ENCODE measurements at places on chromosomes 5 and 9.

GRCh38 chr9:117412841-117413240, 2.0 kb downstream of the ASTN2 start:
- no peak for DNase-seq

DNA sequence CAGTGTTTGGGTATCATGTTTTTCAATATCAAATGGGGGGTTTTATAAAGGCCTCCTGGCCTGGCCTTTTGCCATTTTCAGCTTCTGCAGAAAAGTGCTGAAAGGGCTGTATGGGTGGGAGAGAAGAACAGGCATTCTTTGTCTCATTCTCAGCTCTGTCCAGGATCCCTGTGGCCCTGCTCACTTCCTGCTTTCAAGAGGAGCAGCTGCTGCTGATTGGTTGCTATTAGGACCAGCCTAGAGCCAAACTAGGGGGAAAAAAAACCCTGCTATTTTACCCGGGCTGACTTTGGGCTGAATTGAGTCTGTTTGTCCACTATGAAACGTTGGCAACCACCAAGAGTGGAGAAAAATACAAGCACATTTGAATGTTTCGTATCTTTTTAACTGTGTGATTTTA, 117.1 kb downstream of the CMYA5 start:
- no peak for DNase-seq

DNA sequence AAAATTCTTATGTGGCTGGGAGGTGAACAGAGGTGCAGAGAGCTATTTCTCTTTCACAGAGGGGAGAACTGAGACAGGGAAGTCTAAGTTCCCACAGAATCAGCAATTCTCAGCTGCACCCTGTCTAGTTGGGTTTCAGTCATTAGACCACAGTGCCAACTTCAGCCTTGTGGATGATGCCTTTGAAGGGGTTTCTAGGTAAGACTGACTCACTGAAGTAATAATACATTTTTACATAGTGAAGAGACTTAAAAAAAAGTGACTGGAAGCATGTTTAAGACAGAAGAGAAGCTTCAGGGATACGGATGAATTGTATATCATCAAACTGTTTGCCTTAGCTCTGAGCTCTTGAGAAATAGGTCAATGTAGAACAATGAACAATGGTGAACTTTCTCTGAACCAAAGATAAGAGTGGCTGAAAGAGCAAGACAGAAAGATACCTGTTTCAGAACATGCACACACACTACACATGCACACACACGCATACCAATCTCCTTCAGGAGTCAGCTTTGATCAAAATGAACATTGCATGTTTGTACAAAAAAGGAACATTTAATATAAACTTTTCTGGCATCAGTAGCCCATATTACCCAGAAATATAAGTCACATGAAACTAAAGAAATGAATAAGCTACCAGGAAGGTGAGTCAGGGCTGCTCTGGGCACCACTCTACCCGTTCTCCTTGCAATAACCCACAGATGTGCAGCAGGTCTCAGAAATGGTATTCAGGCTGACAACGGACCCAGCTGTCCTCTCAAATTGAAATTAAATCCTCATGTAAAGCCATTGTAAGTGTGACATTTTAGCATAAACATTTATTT, 12.6 kb upstream of the FYB1 start:
- no peak for DNase-seq

DNA sequence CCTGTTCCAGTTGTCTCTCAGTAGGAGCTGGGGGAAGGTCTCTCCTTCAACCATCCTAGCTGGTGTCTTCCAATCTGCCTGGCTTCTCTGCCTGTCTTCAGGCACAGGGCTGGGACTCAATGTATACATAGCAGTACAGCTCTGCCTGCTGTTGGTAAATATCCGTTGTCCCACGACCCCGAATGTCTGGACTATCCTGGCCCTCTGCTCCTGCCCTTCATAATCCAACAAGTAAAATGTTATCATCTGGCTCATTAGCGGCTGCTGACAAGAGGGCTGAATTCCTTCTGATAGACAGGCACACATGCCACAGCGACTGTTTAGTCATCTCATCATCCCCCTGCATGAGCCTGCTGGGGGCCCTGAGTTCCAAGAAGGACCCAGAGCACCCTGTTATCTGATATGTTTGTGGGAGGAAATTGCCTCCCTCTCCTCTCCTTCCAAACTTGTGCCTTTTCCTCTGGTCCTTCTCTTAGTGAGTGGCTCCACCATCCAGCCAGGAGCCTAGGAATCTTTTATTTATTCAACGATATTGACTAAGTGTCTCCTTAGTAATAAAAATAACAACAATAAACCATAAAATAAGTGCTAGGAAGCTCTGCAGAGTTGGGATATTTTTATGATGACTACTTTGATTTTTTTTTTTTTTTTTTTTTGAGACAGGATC, 29.5 kb upstream of the TGFBR1 start:
- no peak for DNase-seq

DNA sequence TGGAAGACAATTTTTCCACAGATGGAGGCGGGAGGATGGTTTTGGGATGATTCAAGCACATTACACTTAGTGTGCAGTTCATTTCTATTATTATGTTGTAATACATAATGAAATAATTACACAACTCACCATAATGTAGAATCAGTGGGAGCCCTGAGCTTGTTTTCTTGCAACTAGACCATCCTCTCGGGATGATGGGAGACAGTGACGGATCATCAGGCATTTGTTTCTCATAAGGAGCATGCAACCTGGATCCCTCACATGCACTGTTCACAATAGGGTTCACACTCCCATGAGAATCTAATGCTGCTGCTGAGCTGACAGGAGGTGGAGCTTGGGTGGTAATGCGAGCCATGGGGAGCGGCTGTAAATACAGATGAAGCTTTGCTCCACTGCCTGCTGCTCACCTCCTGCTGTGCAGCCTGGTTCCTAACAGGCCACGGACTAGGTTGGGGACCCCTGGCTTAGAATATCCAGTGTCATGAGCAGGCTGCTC, 1.6 kb downstream of the STKLD1 start:
- DNase-seq: no peak

GRCh38 chr9:98702340-98702739, 6.4 kb downstream of the GABBR2 start:
- DNase-seq: no peak

- DNase-seq: no peak
These were observed 313.7 kb downstream of the TRIM32 start for GRCh38 chr9:117000834-117001233.

DNA sequence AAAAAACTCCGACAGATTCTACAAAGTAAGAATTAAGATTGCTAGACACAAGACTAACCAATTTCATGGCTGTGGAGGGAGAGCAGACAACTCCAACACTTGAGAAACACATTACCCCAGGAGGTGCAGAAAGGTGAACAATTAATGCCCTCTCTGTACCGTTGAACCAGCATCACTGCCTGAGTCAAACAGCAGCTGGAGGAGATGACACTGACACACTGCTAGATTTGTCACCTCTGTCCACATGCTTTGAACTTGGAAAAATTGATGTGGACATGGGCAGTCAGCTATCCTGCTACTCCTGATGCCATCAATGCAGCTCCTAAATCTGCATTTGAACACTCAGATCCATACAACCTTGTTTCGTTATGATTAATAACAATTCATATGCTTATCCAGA, 51.7 kb downstream of the GPBP1 start:
- DNase-seq: no peak

GRCh38 chr9:107925749-107926297, 436.3 kb upstream of the KLF4 start:
- DNase-seq: no peak

DNA sequence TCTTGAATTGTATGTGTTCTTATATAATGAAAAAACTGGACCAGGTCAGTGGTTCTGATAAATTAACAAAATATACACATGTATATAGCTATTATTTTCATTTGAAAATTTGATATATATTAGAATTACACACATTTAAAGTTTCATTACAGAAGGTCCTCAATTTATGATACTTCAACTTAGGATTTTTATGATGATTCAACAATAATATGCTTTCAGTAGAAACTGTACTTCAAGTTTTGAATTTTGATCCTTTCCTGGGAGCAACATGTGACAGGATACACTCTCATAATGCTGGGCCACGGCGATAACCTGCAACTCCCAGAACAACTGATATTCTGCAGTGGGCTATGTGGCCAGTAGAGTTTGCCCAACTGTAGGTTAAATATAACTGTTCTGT, 344.7 kb downstream of the TAF11L14 start:
- no peak for DNase-seq

DNA sequence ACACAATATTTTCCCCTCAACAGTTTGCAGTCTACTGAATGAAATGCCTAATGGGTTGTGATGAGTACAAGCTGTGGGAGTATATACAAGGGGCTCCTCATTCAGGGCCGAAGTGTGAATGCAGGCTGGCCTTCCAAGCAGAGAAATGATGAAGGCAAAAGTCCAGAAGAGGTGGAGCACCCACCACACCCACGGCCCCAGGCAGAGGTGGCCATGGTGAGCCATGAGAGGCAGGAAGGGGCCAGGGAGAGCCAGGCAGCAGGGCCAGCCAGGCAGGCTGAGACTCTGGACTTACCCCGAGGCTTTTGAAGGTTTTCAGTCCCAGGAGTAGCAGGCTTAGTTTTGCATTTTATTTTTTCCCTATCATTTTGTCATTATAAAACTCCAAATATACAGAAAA, 218.1 kb downstream of the AUH start:
- DNase-seq: no peak

DNA sequence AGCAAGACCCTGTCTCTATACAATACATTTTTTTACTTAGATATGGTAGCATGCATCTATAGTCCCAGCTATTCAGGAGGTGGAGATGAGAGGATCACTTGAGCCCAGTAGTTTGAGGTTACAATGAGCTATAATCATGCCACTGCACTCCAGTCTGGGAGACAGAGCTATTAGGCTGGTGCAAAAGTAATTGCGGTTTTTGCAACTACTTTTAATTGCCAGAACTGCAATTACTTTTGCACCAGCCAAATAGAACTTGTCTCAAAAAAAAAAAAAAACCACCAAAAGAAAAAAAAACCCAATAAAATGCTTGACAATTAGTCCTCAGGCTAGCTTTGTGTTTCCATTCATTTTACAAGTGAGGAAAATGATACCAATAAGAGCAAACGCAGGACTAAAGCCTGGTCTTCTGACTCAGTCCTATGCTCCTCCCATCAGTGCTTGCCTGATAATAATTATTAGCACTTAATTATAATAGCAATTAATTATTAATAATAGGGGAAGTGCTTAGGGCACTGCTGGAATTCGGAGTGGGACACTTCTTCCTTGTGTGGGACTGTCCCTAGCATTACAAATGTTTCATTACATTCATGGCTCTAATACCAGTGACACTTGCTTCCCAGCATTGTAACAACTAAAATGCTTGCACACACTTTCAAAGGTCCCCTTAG, 73.1 kb upstream of the TAF1L start:
- no peak for DNase-seq

DNA sequence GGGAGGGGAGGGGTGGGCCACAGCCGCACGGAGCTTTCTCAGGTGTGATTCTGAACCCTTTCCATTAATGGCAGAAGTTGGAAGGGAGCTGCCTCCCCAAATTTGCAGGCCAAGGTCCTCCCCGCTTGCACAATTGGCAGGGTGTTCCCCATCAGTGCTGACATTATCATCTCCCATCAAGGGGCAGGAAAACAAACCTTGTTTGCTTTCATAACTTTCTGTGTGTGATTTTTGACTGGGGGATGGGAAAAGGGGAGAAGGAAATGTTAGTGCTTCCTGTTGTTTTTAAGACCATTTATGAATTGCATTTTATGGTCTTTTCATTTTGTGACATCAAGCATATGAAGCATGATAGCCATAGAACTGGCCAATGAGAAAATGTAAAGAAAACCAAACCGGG, 242.2 kb downstream of the GOLPH3 start:
- no peak for DNase-seq

- no peak for DNase-seq
These were observed 25.7 kb downstream of the PCDHGC5 start for GRCh38 chr5:141514330-141515133.

- no peak for DNase-seq
These were observed 48.9 kb downstream of the AUH start for GRCh38 chr9:91312717-91313325.

- DNase-seq: no peak
These were observed 174.8 kb downstream of the ENC1 start for GRCh38 chr5:74465724-74466123.

DNA sequence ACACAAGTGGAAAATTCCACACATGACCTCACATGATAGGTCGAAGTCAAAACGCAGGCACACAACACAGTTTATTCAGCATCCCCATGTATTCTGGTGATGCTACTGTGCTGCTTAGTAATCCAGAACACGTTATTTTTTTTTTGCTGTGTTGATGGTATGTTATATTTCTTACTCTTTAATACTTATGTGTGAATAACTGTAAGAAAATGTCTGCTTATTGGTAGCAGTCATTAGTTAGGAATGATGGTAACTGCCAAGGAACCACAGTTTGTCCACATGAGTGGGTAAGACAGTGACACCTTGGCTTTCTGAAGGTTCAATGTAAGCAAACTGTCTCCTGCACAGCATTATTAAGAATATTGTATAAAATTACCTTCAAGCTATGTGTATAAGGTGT, 107.7 kb upstream of the DAPK1 start:
- DNase-seq: no peak

GRCh38 chr5:181133610-181134231, 2.8 kb upstream of the OR2V1 start:
- no peak for DNase-seq

- DNase-seq: no peak
These were observed 86.5 kb upstream of the NEURL1B start for GRCh38 chr5:172554562-172554961.

DNA sequence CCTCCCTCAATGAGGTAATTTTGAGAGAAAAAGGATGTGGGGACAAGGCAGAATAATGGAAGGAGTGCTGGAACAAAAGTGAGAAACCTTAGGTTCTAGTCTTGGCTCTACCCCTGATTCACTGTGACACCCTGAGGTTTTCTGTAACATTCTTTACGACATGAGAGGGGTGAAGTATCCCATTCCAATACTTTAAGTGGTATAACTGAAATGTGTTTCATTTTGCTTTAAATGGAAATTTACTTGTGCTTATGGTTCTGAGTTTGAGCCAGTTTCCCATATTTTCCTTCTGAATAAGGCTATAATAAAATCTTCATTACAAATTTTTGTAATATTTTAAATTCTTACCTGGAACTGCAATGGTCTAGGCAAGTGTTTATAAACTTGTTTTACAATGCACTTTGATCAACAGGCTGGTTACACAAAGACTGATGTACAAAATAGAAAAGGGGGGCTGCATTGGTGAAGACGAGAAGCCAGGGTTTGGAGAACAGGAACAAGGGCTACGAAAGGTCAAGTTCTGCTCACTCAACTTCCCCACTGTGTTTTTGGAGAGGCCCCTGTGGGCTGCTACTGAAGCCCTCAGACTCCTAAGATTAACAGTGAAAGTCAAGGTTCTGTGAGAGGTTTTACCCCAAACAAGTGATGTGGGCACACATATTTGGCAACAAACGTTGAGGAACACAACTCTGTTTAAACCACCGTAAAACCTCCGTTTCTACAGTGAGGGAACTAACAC, 171.9 kb upstream of the ELL2 start:
- no peak for DNase-seq

- no peak for DNase-seq
These were observed 87.2 kb upstream of the NEURL1B start for GRCh38 chr5:172553903-172554302.
